ENCODE measurements at places on chromosomes 7 and 10. TPM values are rescaled to one million over a fixed set of nuclear protein-coding genes. Genes with fewer than 3 reads are reported as not detected.
A peak's percentile ranks its signal among the peaks of the same experiment; 100 is the strongest.

GRCh38 chr7:127586346-127586745, 950 bp upstream of the GCC1 start:
- no peaks in the 10 kb centered on the region for H3K27me3 ChIP-seq
- H3K27ac ChIP-seq, result no peak overlapping the region
- no peak for DNase-seq
- H3K4me3 ChIP-seq, result no peak overlapping the region

DNA sequence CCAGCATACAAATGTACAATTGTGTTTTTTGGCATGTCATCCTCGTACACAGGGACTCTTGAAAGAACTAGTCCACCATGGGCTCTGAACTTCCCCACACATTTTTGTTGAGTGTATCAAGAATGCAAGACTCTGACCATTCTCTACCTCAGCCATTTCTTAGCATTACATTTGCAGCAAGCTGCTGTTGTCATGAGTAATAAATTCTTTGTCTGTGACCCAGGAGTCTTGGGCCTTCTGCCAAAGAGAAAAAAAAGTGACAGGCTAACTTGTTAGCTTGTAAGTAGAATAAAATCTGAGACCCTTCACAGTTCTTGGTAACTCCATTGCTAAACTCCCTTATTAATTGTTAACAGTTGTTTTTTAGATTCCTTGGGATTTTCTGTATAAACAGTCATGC, 542.3 kb upstream of the MBL2 start:
- H3K27ac ChIP-seq, result no peak overlapping the region
- DNase-seq, result no peak
- H3K36me3 ChIP-seq, result no peaks in the 10 kb centered on the region
- H3K4me3 ChIP-seq, result no peak overlapping the region
- no peaks in the 10 kb centered on the region for H3K27me3 ChIP-seq

The ERVW-1 gene
- total RNA-seq, result not detected

DNA sequence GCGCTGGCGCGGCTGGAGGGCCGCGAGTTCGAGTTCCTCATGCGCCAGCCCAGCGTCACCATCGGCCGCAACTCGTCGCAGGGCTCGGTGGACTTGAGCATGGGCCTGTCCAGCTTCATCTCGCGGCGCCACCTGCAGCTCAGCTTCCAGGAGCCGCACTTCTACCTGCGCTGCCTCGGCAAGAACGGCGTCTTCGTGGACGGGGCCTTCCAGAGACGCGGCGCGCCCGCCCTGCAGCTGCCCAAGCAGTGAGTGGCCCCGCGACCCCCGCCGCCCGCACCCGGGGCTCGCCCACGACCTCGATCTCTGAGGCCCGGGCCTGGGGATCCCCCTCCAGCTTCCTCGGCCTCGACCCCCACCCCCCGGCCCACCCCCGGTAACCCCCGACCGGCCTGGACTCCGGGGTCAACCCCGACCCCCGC, 537 bp downstream of the FOXK1 start:
- H3K4me1 ChIP-seq, result peaks cover 39% of the 10 kb centered on the region
- no peaks in the 10 kb centered on the region for H3K27me3 ChIP-seq
- DNase-seq, result peak; percentile 68
- peak overlapping the region; percentile 65 for H3K4me3 ChIP-seq
- H3K36me3 ChIP-seq, result no peaks in the 10 kb centered on the region

DNA sequence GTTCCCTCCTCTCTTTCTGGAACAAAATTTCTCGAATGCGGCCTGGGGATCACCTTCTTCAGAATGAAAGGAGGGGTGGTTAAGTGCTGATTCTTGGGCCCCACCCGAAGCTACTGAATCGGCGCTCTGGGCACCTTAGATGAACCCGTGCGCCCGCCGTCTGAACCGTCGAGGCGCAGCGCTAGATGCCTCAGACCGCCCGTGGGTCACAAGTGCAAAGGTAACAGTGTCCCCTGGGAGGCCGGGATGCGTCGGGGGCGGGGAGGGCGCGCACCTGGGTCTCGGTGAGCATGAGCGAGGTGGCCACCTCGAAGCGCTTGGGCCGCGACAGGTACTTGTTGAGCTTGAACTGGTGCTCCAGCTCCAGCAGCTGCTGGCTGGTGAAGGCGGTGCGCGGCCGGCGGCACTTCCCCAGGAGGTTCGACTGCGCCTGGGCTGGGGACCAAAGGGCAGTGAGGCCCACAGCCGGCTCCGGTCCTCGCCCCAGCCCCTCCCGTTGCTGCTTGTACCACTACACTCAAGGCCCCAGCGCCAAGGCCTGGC, 4.2 kb downstream of the MNX1 start:
- no peak overlapping the region for H3K27ac ChIP-seq
- DNase-seq, result no peak
- peaks cover 7% of the 10 kb centered on the region for H3K4me1 ChIP-seq

The TNPO3 gene
- total RNA-seq, result 33.9 TPM

GRCh38 chr10:128614016-128614605, 487.9 kb upstream of the MKI67 start:
- no peak overlapping the region for H3K4me3 ChIP-seq
- no peaks in the 10 kb centered on the region for H3K27me3 ChIP-seq
- no peaks in the 10 kb centered on the region for H3K4me1 ChIP-seq

- no peak overlapping the region for H3K27ac ChIP-seq
- no peak for DNase-seq
- H3K4me3 ChIP-seq, result no peak overlapping the region
- H3K4me1 ChIP-seq, result no peaks in the 10 kb centered on the region
- H3K36me3 ChIP-seq, result peaks cover 19% of the 10 kb centered on the region
- H3K27me3 ChIP-seq, result no peaks in the 10 kb centered on the region
These were observed 55.0 kb downstream of the TRIM24 start for GRCh38 chr7:138515001-138515528.

DNA sequence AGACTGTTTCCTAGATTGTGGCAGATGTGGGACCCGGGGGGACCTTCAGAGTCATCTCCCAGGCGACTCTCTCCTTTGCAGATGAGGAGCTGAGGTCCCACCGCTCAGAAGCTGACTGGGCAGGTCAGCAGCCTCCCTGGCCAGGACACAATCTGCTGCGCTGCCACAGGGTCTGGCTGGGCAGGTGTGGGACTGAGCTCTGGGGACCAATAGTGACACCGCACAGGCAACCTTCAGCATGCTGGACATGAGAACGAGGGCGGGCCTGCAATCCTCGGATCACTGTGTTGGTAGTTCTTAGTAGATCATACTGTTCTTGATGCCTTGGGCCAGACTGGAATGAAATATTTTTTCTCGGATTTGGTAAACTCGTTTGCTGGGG, 20.5 kb upstream of the CRYGN start:
- no peaks in the 10 kb centered on the region for H3K4me1 ChIP-seq
- no peaks in the 10 kb centered on the region for H3K27me3 ChIP-seq
- peaks cover 3% of the 10 kb centered on the region for H3K36me3 ChIP-seq
- no peak overlapping the region for H3K4me3 ChIP-seq
- no peak overlapping the region for H3K27ac ChIP-seq

The DDC gene
- not detected for total RNA-seq

- H3K27ac ChIP-seq, result peak overlapping the region; percentile 97
- H3K27me3 ChIP-seq, result no peaks in the 10 kb centered on the region
These were observed 26.0 kb upstream of the TARP start for GRCh38 chr7:38299275-38299931.

- H3K4me3 ChIP-seq, result no peak overlapping the region
- H3K27me3 ChIP-seq, result no peaks in the 10 kb centered on the region
- H3K36me3 ChIP-seq, result no peaks in the 10 kb centered on the region
- no peaks in the 10 kb centered on the region for H3K4me1 ChIP-seq
These were observed 164.0 kb downstream of the FANK1 start for GRCh38 chr10:126060261-126060931.

The ITPRID1 gene
- not detected for total RNA-seq

GRCh38 chr7:12728192-12728538, 40.7 kb downstream of the ARL4A start:
- no peak for DNase-seq
- no peaks in the 10 kb centered on the region for H3K36me3 ChIP-seq
- H3K4me1 ChIP-seq, result peaks cover 3% of the 10 kb centered on the region

The LLCFC1 gene
- not detected for total RNA-seq

The IDI1 gene
- total RNA-seq, result 156 TPM

- no peaks in the 10 kb centered on the region for H3K27me3 ChIP-seq
- H3K36me3 ChIP-seq, result no peaks in the 10 kb centered on the region
- H3K4me3 ChIP-seq, result no peak overlapping the region
- no peak overlapping the region for H3K27ac ChIP-seq
- DNase-seq, result no peak
- no peaks in the 10 kb centered on the region for H3K4me1 ChIP-seq
These were observed 147.2 kb downstream of the MYOF start for GRCh38 chr10:93334901-93335327.

The PSMA2 gene
- 55.6 TPM for total RNA-seq

The MICU1 gene
- 27.9 TPM for total RNA-seq

The TMEM236 gene
- total RNA-seq, result 0.16 TPM

DNA sequence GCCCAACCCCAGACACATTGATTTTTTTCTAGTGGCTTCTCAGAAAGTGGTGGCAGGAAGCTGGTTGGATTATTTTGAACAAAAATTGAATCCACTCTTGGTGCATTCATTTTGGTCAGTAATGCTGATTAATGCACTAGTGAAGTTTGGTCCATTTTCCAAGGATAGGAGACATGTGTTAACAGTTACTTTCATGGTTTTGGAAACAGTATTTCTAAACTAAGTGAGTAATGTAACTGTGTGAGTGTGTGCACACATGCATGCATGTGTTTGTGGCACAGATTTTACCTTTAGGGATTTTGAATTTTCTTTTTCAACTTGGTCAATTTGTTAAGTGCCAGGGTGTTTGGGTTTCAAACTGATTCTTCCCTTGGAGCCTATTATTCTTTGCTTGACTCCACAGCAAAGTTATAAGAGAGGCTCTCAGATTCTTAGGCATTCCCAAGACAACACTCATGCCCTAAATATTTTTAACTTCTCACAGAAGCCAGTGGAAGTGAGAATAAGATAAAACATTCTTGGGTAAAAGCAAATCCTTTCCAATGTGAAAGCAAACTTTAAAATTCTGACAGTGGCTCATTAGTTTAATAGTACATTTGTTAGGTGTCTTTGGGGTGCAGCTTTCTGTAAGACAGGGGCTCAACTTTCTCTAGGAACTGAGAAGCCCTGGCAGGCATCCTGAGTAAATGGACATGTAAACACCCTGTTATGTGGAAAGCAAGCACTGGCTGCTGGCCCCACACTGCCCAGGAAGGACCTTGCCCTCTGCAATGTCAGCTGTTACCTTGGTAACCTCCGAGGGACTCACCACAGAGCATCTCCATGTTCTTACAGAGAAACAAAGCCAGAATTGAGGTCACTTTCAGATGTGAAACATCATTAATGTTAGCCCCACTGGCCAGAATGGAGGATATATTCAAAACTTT, 68.4 kb downstream of the ASAH2B start:
- H3K4me1 ChIP-seq, result no peaks in the 10 kb centered on the region
- DNase-seq, result no peak
- peaks cover 2% of the 10 kb centered on the region for H3K27me3 ChIP-seq
- H3K4me3 ChIP-seq, result no peak overlapping the region
- H3K27ac ChIP-seq, result no peak overlapping the region

- H3K4me1 ChIP-seq, result no peaks in the 10 kb centered on the region
- DNase-seq, result no peak
- no peaks in the 10 kb centered on the region for H3K27me3 ChIP-seq
- H3K4me3 ChIP-seq, result no peak overlapping the region
- H3K27ac ChIP-seq, result no peak overlapping the region
These were observed 83.0 kb downstream of the ABCB5 start for GRCh38 chr7:20698469-20698868.

DNA sequence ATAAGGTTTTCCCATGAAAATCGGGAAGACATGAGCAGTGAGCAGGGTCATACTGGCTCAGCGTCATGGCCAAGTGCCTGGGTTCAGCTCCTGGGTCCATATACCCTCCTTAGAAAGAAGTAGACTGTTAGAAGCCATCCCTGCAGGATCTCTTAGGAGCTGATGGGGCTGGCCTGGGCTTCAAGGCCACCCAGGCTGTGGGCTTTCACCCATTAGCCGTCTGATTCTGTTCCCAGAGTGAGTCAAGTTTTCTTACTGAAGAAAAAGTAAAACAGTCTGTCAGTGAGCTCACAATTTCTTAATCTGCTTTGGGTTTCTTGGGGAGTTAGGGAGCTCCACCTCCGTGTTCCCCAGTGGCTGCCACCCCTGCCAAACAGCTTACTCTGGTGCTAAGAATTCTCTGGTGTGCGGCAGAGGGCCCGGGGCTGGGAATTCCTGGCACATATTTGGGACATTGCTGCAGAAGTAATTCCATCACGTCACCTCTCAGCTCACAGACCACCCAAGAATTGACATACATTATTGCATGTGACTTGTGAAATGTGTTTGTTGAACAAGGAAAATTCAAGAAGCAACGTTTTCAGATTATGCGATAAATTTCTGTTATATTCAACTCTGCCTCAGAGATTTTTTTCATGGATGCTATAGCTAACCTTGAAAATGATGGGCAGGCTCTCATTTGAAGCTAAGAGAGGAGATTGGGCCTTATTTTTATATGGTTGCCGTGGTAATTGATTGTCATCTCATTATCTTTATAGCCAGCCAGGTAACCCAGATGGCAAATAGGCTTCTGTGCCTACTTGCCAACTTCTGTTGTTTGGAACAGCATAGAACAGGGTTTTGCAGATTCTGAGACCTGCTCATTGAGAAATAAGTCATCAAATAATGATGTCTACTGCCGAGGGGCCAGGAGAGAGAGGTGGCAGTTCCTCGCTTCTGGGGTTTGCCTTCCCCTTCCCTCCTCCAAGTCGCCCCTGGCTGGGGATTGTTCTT, 166.4 kb downstream of the CHN2 start:
- no peak overlapping the region for H3K27ac ChIP-seq
- H3K4me1 ChIP-seq, result no peaks in the 10 kb centered on the region
- H3K4me3 ChIP-seq, result no peak overlapping the region

DNA sequence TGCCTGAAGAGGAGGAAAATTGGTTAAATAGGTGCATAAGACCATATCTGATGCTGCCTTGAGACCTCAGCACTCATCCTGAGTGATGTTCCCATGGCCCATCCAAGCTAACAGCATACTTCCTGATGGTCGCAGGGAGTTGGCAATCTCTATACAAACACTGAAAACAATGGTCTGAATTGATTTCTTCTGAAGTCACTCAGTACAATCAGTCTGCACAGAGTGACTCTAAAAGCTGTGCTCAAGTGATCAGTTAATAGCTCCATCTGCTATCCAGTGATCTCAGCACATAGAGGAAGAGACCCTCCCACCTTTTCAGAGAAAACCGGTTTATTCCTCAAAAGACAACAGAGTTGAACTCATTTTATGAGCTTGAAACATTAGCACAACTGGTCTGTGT, 3.9 kb downstream of the PPP1R17 start:
- no peaks in the 10 kb centered on the region for H3K36me3 ChIP-seq
- H3K4me3 ChIP-seq, result no peak overlapping the region
- H3K27me3 ChIP-seq, result no peaks in the 10 kb centered on the region
- no peak overlapping the region for H3K27ac ChIP-seq
